ENCODE measurements at places on chromosomes 16 and 17. TPM values are rescaled to one million over a fixed set of nuclear protein-coding genes. Genes with fewer than 3 reads are reported as not detected.

DNA sequence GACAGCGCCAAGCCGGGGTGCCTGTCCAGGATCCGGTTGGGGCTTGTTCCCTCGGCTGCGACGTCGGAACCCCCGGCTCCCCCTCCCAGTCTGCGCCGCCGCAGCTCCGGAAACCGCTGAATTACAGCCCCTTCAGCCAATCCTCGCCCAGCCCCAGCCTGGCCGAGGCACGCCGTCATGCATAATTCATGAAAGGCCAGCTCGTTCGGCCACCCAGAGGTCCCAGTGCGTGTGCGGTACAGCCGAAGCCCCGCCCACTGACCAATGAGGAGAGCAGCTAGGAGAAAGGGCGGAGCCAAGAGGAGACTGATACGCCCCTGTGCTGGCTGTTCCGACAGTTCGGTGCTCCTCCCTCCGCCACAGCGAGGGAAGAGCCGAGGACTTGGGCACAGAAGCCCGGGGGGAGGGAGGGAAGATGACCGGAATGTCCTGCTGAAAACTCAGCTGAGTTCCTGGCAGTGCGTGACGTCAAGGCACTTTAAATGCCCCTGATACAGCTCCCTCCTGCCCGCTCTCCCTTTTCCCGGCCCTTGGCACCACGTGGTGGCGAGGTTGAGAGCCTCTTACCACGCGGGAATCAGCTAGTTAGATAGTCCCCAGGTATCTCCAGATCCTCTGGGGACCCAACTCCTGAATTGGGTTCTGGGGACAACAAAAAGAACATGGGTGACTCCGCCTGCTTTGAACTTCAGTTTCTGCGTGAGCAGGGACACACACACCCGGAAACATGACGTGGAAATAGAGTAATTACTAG is at the start of gene STAT3:
Gene STAT3, minus strand, starts transcription at position 62 of the 754 bp plus-strand sequence. CDS start 39,926 bp downstream, outside the sequence.
- no peaks in the 10 kb centered on the region for H3K27me3 ChIP-seq
- peaks cover 34% of the 10 kb centered on the region for H3K4me1 ChIP-seq
- peak within 1 kb of the TSS; percentile 93 for H3K4me3 ChIP-seq
- no peaks in the 10 kb centered on the region for H3K36me3 ChIP-seq

Gene CRLF3
- 5.9 TPM for total RNA-seq

Gene RAB34
- 14.9 TPM for total RNA-seq

GRCh38 chr17:49494399-49494985 is 601 bp upstream of the NGFR start:
- H3K27ac ChIP-seq = no peak overlapping the region
- H3K27me3 ChIP-seq = peaks cover 42% of the 10 kb centered on the region
- H3K4me3 ChIP-seq = peak overlapping the region; percentile 49
- no peaks in the 10 kb centered on the region for H3K36me3 ChIP-seq
- DNase-seq = no peak
- peaks cover 26% of the 10 kb centered on the region for H3K4me1 ChIP-seq

Gene ASPSCR1
- total RNA-seq = 29.3 TPM

Gene CDH3
- not detected for total RNA-seq

Gene TMC8
- 0.18 TPM for total RNA-seq
